ENCODE measurements at places on chromosomes 2 and 18.

GRCh38 chr2:100660851-100661584 is 98.2 kb downstream of the PDCL3 start:
- DNase-seq, result no peak

GRCh38 chr2:84477886-84478285 is 18.8 kb upstream of the SUCLG1 start:
- no peak for DNase-seq

DNA sequence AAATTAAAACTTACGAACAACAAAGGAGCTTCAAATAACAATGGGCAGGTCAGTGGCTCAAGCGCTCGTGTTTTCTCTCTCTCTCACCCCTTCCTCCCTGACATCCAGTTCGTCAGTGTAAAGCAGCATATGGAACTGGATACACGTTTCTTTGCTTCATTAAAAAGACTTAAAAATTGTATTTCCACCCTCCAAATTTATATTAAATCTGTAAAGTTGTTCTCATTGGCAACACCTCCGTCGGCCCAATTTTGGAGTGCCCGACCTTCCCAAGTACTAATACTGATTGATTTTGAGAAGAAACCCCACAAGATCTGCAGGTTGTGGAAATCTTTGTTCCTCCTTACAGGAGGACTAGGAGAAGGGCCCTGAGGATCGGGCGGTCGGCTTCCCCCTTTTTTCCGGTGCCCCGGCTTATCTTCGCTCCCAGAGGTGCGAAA is 2.2 kb downstream of the TBR1 start:
- no peak for DNase-seq

GRCh38 chr2:65367524-65367923 is 64.9 kb downstream of the SPRED2 start:
- DNase-seq, result peak; percentile 31

GRCh38 chr18:78021196-78021595 is 771.5 kb downstream of the GALR1 start:
- DNase-seq, result no peak

DNA sequence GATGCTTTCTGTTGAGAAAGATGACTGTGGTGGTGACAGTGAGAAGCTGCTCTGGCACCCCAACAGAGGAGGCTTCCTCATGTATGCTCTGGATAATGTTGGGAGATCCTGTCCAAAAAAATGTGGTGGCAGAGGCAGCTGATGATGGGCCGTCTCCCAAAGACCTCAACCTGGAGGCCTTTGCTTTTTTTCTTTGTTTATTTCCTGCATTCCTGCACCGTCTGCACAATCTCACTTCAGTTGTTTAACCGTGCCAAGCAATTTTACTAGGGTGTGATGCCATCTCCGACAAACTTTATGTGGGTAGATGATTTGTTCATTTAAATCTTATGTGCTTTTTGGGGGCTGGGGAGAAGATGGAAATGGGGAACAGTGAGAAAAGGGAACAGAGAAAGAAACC is 62.2 kb upstream of the IGFBP5 start:
- DNase-seq, result no peak

GRCh38 chr18:43758734-43759133 is 481.4 kb upstream of the SYT4 start:
- DNase-seq, result no peak

GRCh38 chr18:55869556-55870501 is 281.8 kb upstream of the TCF4 start:
- DNase-seq, result no peak

DNA sequence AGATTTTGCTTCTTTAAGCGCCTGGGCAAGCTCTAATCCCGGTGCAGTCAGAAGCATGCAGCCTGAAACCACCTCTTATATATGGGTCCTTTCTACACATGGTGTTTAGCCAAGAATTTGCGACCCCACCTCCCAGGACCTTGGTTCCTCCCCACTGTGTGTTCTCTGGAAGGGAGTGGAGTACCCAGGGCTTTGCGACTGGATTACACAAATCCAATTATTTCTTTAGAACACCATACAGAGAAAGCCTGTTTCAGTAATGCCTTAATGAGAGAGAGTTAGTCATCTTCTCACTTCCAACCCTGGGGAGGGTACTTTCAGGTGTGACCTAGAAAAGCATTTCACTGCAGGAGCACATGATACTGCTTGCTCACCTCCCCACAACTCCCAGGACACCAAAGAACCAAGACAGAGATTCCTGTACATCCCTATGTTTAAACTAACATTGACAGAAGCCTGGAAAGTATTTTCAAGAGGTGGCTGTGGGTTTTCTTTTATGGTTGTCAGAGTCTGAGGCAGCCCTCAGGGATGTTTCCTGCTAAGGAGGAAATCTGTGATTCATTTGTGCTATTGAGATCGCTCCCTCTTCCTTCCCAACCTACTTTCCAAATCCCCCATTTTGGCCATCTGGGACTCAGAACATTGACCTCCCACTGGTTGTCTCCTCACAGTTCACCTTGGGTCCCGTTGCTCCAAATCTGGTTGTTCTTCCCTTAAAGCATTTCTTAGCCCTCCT is at the start of gene CAPN14:
TSS of gene CAPN14 (minus strand) at position 51 of the 736 bp plus-strand sequence. CDS start 12,068 bp downstream, outside the sequence.
- DNase-seq, result no peak

DNA sequence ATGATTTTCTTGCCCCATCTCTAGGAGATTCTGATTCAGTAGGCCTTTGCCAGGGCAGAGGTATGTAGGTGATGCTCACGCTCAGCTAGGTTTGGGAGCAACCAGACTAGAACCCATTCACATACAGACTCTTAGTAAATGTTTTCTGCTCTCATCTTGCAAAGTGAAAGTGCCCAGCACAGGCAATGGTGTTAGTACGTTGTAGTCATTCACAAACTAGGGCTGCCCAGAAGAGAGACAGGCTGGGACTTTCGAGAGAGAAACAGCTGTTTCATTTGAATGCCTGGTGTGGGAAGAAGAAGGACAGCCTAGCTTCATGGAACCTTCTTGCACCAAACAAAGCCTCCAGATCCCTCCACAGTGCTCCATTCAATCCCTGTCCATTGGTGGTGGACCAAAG is 19.4 kb downstream of the DDX18 start:
- no peak for DNase-seq

DNA sequence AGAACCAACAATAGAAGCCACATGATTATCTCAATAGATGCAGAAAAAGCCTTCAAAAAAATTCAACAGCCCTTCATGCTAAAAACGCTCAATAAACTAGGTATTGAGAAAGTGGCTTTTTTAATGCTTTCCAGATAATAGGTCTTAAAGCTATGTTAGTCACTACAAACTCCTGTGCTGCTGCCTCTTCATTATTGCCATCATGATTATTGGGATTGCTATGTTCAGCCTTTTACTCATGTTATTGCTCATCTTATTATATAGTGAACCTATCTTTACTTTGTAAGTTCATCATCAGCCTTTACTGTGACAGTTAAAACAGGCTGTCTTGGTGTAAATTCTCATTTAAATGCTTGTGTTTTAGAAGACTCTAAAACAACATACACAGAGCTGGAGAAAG is 1557.2 kb upstream of the ZEB2 start:
- no peak for DNase-seq

DNA sequence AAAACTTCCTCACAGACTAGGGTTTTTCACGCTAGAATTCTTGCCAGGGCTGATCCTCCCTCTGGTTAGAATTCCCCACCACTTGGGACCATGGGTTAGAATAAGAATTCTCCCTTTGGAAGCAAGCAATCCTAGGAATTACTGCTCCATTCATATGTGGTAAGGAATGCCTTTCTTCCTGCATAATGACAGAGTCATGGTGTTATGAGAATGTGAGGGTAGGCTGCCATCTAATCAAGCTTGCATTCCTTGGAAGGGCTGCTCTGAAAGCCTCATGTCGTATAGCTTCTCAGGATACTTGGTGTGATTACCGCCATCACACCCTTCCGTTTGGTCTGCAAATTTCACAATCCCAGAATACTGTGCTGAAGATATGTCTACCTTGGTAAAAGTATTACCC is 1282.4 kb upstream of the PIK3C3 start:
- no peak for DNase-seq

GRCh38 chr2:118056165-118056534 is 32.1 kb upstream of the INSIG2 start:
- no peak for DNase-seq

DNA sequence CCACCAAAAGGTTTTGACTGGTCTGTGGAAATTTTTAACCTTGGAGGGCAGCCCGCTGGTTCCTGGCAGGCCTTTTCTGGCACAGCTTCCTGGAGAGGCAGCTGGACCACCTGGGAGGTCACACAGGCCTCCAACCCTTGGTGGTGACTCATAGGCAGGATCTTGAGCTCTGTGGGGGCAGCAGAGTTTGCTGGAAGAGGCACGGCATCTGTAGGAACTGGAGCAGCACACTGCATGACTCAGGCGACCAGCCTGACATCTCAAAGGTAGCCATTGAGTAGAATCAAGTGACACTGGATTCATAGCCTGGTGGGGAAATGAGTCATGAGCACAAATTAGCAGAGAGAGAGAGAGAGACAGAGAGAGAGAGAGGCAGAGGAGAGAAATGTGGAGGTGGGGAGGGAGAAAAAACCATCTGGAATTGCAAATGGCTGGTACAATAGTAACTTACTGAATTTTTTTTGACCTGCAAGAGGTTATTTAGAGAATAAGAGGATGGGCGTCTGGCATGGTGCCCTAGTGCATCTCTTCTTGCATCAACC is 57.4 kb downstream of the TRPM8 start:
- DNase-seq, result peak; percentile 79

GRCh38 chr18:77870199-77870598 is 620.6 kb downstream of the GALR1 start:
- DNase-seq, result no peak

DNA sequence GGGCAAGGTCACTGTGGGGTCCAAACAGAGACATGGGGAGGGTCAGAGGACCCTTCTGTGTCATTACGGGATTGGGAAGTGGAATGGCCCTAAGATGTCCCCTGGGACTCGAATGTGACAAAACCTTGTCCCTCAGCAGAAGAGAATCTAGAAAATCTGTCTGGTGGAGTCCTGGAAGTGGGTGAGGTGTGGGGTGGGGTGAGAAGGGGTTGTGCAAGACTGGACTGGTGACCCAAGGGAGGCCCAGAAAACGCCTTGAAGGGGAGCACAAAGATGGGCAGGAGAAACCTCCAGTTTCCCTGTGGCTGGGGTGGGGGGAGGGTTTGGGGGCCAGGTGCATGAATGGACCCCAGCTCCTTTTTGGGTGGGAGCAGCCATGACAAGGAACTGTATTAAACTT is 79.6 kb downstream of the TCF7L1 start:
- no peak for DNase-seq

DNA sequence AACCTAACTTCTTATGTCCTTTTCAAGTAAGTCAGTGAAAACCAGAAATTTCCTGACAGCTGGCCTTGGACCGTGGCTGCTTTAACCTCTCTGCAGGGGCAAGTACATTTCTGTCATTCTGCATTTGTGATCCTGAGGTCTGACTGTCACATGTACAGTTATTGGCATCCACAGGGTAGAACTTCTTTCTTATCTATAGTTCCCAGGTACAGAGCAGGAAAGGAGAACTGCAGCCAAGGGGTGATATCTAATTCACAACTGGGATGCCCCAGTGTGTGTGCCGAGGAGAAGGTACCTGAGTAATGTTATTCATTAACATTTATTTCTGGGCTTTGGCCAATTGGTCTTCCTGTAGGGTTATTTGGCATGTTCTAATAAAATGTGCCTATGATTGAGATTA is 468.9 kb downstream of the PARD3B start:
- DNase-seq, result no peak

- DNase-seq, result no peak
Observed at GRCh38 chr2:226310146-226310545, 489.5 kb downstream of the IRS1 start.

DNA sequence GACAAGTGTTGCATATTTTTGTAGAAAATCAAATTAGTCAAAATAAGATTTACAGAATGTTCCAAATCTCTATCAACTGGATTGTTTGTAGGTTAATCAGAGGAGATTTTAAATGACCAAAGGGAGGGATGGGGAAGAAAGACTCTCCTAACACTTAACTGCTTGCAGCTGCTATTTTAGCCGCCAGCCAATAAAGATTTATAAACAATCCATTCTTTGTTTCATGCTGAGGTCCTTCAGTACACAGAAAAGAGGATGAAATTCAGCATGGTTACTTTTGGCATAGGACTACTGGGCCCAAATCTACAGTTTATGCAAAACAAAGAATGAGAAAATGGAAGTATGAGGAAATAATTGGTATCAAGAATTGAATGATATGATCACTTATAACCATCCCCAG is 86.4 kb upstream of the FN1 start:
- DNase-seq, result no peak

- no peak for DNase-seq
Observed at GRCh38 chr18:28091197-28091596, 85.7 kb downstream of the CDH2 start.

GRCh38 chr2:118013221-118013723 is 598 bp downstream of the CCDC93 start:
- DNase-seq, result peak; percentile 10

DNA sequence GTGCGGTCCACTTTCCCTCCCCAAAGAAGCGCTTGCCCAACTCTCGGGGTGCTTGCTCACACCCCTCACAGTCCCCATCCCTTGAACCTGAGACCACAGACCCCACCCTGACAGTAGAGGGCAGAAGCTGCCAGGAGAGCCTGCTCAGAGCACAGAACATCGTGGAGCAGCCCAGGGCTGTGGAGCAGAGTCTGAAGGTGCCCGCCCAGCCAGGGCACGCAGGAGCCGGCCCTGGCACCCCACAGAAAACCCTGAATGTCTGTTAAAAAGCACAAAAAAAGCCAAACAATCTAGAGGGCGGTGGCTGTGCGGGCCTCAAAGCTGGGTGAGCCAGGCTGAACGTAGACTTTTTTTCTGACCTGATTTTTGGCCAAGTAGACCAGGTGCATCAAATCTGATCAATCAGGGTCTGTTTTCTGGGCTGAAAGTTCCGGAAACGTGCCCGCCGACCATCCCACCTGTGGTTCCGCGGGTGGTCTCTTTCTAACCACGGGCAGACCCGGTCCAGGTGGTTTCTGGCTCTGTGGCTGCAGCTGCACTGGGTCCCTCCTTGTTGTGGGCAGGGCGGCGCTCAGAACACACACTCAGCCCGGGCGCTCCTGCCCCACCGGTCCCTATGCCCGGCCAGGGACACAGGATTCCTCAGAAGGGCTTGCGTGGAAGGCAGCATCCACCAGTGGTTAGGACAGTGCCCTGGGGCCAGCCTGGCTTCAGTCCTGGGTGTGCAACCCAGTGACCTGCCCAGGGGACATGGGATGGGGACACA is 66.3 kb downstream of the SLC66A2 start:
- DNase-seq, result no peak

DNA sequence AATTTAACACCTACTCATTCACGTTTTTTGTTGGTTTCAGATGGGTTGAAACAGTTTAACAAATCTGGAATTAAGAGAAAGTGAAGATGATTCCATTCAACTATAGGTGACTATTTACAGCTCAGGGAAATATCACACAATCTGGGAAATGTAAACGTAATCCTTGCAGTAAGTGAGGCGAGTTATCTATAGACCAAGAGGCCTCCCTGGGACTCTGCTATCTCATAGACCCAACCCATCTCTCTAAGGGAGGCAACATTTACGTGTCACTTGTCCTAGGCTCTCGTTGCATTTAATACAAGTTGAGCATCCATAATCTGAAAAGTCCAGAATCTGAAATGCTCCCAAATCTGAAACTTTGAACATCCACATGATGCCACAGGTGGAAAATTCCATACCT is 2.0 kb upstream of the MOB4 start:
- no peak for DNase-seq

- no peak for DNase-seq
Observed at GRCh38 chr2:10076988-10077527, 3.2 kb downstream of the CYS1 start.

All from BE2C (cell line).